ENCODE measurements at places on chromosomes 7 and 10. TPM values are rescaled to one million over a fixed set of nuclear protein-coding genes. Genes with fewer than 3 reads are reported as not detected.

SPDYE8 gene
- total RNA-seq = not detected

ATAD1 gene
- total RNA-seq = 46.7 TPM

EN2 gene
- not detected for total RNA-seq

GPR15LG gene
- not detected for total RNA-seq

SCIN gene
- total RNA-seq = 1.2 TPM

Measured in WTC11 (cell line).